Stimulated activated CD4-positive, alpha-beta T cell treated with anti-CD3 and anti-CD28 coated beads, Interleukin-2, amount 100 ng/mL, for 24 hours (primary cell): ENCODE measurements at places on chromosomes 7 and 10.

GRCh38 chr10:117965984-117966383 lies 80.8 kb downstream of the RAB11FIP2 start:
- DNase-seq = no peak

DNA sequence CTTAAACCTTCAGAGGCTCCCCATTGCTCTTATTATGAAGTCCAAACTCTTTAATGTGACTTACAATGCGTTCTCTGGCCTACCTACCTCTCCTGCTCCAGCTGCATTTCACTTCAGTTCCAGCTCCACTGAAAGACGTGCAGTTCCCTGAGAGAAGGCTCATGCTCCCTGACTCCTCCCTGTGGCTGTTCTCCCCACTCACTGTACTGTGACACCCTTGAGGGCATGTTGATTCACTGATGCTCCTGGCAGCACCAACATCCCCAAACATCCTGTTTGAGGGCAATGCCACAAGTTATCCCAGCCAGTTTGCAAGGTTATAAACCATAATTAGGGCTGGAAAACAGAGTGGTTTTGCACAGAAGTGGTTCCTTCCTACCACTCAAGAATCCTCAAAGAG lies 111.2 kb downstream of the LSM5 start:
- no peak for DNase-seq

DNA sequence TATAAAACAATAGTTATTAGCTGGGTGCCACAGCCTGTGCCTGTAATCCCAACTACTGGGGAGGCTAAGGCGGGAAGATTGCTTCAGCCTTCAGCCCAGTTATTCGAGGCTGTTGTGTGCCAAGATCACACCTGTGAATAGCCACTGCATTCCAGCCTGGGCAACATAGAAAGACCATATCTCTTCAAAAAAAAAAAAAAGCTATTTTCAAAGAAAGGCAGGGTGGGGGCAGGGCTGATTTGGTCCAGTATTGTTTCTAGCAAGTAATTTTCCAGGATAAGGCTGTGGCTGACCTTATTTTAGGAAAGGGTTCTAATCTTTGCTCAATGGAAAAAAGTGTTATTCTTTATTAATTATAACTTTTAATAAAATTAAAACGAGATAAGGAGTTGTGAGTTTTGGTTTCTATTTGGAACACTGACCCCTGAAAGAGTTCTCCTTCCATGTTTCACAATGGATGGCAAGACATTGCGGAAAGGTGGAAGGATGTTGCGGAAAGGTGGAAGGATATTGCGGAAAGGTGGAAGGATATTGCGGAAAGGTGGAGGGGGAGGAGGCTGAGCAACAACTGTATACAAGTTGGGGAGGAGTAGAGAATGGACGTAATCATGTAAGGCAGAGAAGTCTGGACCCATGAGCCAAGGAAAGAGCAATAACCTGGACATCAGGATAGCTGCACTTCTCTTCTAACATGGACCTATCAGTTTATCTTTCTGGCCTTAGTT lies 1.5 kb upstream of the C1GALT1 start:
- no peak for DNase-seq

- DNase-seq = no peak
Measured at GRCh38 chr10:93514521-93514920, 18.1 kb downstream of the CEP55 start.

GRCh38 chr7:44460325-44460724 lies 30.1 kb downstream of the NUDCD3 start:
- DNase-seq = peak; percentile 40

- DNase-seq = no peak
Measured at GRCh38 chr7:127794551-127794950, 142.6 kb downstream of the SND1 start.

DNA sequence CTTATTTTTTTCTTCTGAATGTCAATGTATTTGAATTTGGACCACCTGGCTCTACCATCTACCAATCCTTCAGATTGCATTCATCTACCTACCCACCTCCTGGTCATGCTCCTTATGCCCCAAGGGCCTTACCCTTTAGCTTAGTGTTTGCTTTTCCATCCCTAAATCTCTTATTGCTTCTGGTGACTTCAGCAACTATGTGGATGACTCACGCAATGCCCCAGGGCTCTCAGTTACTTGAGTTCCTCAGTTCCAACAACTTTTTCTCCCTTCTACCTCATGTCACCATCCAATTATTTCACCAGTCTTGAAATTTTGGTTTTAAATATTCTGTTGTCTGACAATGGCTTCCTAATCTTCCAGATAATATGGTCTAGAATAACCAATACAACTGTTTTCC lies 118.9 kb downstream of the CFAP58 start:
- no peak for DNase-seq

GRCh38 chr10:103186128-103186527 lies 6.9 kb downstream of the NT5C2 start:
- DNase-seq = no peak

GRCh38 chr7:102836977-102837376 lies 75.8 kb upstream of the LRRC17 start:
- no peak for DNase-seq

DNA sequence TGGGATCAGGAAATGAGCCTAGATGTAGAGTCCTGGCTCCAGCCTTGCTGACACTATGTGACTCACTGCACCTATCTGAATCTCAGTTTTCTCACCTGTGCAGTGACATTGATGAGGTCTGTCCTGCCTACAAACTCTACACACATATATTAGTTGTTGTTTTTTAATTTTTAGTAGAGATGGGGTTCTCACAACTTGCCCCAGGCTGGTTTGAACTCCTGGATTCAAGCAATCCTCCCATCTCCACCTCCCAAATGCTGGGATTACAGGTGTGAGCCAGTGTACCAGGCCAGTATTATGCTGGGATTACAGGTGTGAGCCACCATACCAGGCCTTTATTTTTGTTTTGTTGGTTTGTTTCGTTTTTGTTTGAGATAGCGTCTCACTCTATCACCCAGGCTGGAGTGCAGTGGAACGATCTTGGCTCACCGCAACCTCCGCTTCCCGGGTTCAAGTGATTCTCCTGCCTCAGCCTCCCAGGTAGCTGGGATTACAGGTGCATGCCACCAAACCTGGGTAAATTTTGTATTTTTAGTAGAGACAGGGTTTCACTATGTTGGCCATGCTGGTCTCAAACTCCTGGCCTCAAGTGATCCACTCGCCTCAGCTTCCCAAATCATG lies 11.8 kb upstream of the DDIT4 start:
- no peak for DNase-seq
